ENCODE measurements at places on chromosomes 6 and 20.

DNA sequence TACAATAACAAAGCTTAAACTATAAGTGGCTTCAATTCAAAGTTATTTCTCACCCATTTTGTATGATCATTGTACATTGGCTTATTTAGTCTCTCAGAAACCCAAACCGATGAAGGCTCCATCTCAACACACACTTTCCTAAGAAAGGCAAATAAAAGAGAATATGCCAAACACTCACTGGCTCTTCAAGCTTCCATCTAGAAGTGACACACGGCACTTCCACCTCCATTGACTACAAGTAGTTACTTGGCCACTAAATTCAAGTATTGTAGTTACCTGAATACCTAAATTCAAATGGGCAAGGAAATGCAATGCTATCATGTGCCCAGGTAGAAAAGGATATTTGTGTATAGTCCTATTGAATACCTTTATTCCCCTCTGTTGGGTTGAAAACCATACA lies 170.6 kb downstream of the OGFRL1 start:
- DNase-seq: no peak

GRCh38 chr6:108113557-108114519 lies 39.3 kb upstream of the OSTM1 start:
- DNase-seq: peak; percentile 69

DNA sequence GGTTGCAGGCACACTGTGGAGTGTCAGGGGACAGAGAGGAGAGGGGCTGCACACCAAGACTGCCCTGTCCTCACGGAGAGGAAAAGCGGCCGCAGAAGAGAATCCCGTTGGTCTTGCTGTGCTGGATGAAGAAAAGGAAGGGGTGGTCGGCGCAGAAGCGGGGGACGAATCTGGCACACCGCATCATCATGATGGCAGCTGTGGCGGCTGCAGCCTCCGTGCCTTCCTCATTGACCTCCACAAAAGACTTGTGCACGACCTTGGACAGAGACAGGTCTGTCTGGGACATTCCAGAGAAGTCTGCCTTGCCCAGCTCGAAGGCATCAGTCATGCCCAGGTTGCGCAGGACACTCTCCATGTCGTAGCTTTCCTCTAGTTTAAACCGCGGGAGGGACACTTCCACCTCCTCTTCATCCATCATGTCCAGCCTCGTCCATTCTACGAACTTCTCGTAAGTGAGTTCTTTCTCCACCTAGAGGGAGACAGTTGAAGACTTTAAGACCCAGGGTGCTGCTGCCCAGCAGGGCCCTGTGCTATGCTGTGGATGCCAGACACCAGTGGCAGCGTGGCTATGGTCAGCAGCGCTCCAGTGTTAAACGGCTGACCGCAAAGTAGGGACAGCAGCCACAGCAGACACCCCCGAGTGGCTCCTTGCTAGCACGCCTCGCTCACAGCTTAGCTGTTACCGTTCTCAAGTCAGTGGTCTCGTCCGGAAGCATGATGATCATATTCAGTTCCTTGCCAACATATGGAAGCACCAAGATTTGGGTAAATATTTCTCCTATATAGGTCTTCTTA lies 22.9 kb downstream of the SERPINB6 start:
- DNase-seq: no peak

DNA sequence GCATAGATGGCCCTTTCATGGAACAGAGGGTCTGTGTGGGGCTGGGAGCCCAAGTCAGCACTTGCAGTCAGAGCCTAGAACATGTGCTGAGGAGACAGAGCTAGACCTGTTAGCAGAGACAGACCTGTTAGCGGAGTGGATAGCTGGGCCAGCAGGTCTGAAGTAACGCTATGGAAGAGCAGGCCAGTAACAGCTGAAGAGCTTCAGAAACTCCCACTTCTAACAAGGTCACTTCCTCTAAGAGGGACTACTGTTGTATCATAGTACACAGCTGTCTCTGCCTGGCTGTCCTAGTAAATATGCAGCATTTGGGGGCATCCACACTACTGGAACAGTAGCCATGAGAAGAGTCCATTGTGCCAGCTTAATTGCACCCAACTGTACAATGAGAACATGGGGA lies 41.2 kb upstream of the POLR1H start:
- no peak for DNase-seq

GRCh38 chr6:39913391-39913916 lies 20.8 kb downstream of the MOCS1 start:
- DNase-seq: no peak

DNA sequence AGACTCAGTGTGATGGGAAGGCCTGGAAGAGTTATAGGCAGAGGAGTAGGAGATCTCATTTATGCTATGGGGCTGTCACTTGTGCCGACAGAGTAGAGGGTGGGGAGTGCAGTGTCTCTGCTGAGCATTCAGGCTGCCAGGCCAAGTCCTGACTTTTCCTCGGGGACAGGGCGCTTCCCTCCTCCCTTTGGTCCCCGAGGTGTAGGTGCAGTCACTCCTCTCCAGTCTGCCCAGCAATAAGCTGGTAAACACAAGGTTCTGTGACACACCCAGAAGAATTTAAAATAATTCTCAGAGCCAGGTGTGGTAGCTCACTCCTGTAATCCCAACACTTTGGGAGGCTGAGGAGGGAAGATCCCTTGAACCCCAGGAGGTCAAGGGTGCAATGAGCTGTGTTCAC lies 109.4 kb downstream of the CRYBG1 start:
- no peak for DNase-seq

- DNase-seq: no peak
These were observed 52.5 kb downstream of the PRND start for GRCh38 chr20:4774207-4774606.

DNA sequence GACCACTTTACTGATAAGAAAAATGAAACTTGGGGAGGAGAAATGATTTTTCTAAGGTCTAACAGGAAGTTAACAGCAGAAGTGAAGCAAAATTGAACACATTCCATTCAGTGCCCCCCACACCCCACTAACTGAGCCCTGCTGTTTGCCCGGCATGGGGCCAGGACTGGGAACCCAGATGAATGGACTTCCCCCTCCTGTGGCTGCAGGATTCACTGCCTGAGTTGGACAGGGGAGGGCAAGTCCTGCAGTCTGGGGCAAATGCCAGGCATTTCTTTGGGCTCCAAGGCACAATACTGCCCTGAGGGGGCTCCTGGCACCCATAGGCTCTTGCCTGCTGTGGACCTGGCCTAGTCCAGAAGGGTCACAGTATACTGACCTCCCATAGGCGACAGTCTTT lies 28.3 kb downstream of the FYN start:
- peak; percentile 28 for DNase-seq

DNA sequence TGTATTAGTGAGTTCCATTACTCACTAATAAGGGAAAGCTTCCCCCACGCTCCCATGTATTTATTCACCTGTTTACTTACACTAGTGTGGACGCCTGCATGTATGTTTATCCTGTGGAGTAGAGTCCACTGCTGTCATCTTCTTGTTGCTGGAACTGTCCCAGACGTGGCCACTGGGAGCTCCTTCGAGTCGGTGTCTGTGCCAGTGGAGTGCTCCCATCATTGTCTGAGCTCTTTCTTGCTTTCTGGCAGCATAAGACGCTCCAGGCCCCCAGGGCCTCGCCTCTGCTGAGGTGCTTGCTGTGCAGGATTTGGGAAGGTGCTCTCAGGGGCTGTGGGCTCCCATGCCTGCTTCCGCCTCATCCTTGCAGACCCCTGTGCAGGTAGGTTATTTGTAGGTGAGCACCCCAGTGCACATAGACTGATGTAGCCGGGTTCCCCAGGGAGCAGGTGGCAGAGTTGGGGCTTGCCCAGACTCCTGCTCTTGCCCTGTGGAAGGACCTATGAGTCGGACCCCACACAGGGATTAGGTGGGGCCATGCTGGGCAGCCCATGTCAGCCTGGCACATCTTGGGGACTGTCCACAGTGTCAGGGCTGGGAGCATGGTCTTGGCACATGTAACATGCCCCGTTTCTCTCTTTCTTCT lies 16.6 kb downstream of the PHACTR3 start:
- DNase-seq: no peak

DNA sequence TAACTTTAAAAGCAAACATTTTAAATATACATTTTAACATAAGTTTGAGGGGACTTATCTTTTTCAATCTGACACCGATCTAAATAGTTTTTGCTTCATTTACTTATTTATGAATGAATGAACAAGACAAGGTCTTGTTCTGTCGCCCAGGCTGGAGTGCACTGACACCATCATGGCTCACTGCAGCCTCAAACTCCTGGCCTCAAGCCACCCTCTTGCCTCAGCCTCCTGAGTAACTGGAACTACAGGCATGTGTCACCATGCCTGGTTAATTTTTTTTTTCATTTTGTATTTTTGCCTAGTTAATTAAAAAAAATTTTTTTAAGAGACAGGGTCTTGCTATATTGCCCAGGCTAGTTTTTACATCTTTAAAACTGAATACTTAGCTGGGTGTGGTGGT lies 25.4 kb downstream of the FBXO9 start:
- no peak for DNase-seq

DNA sequence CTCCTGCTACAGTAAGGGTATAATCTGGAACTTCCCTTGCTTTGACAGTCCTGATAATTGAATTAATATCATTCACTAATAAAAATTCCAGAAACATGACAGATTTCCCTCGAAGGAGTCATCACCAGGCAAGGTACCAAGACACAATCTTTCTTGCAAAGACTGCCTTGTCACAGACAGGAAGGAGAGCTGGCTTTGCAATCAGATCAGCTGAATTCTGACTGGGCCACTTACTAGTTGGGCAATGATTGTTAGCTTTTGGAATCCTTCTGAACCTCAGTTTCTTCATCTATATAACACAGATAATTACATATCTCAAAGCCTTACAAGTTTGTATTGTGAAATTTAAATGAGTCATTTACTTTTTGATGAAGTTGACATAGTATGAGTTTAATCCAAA lies 344.2 kb downstream of the RFPL4B start:
- DNase-seq: peak; percentile 73

- DNase-seq: no peak
These were observed 222.6 kb downstream of the RNF144B start for GRCh38 chr6:18609715-18610114.

DNA sequence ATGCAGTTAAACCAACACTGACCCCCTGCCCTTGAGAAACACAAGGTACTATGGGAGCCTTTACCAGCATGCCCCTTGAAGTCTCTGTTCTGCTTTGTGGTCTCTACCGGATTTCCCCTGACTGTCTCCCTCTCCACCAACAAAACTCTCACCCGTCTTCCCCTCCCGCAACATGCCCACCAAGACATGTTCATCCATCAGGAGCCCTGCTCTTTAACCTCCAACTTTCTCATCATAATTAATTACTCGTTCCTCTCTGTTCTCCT lies 1.1 kb downstream of the ZNF165 start:
- DNase-seq: peak; percentile 5

GRCh38 chr20:47196091-47197081 lies 160.1 kb downstream of the ZMYND8 start:
- peak; percentile 96 for DNase-seq

- no peak for DNase-seq
These were observed 300.0 kb downstream of the ZFAND3 start for GRCh38 chr6:38119516-38119915.

GRCh38 chr6:18088419-18089296 lies 33.8 kb downstream of the NHLRC1 start:
- DNase-seq: no peak

GRCh38 chr6:4661391-4661790 lies 114.8 kb upstream of the CDYL start:
- no peak for DNase-seq

- no peak for DNase-seq
These were observed 1369.1 kb downstream of the EPHA7 start for GRCh38 chr6:92050216-92050615.

DNA sequence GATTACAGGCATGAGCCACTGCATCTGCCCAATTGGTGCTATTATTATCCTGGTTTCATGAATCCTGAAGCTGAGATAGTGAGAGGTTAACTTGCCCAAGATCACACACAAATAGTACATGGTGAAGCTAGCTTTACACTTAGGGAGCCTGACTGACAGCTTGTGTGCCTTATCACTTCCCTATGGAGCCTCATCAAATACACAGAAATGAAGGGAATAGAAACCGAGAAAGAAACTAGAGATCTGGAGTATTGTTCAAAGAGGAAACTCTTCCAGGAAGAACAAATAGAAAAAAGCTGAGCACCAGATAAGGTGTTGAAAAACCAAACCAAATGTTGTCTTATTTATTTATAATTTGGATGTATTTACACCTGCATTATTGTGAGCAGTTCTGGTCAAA lies 155.0 kb upstream of the CITED2 start:
- no peak for DNase-seq

Data from HTR-8/SVneo (cell line).